T-helper 1 cell (primary cell): ENCODE measurements at places on chromosomes 5 and 9.

DNA sequence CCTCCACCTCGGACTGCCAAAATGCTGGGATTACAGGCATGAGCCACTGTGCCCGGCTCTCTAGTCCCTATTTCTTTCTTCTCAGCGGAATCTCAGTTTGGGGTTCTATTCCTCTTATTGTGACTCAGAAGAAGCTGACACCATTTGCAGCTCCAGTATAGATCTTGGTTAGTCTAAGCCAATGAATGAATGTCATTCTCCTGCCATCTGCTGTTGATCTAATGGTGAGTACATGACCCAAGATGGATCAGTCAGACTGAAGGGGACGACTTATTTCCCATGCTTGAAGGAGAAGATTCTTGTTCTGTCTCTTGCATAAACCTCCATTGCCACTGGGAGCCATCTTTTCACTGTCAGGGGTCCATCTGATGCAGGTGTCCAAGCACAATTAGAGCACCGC, 76.0 kb upstream of the KLF9 start:
- no peak for DNase-seq

DNA sequence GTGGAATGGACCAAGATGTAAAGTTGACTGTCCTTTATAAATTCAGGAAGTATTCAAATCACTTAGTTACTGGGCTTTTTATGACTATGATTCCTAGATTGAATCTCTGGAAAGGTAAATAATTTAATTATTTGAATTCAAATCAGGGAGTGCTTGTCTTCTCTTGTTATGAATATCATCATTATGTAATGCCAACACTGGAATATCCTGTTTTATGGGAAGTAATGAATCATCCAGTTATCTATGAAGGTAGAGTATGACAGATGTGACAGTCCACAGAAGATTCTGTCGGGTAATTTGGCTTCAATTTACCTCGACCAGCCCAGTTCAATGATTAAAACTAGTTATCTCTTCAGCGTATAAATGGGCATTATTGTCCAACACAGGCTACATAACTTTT, 141.0 kb upstream of the NUDT12 start:
- DNase-seq = no peak

- no peak for DNase-seq
Measured at GRCh38 chr5:115132465-115132864, 37.2 kb downstream of the TRIM36 start.

- DNase-seq = no peak
Measured at GRCh38 chr9:96720435-96720834, 57.5 kb downstream of the ZNF510 start.

DNA sequence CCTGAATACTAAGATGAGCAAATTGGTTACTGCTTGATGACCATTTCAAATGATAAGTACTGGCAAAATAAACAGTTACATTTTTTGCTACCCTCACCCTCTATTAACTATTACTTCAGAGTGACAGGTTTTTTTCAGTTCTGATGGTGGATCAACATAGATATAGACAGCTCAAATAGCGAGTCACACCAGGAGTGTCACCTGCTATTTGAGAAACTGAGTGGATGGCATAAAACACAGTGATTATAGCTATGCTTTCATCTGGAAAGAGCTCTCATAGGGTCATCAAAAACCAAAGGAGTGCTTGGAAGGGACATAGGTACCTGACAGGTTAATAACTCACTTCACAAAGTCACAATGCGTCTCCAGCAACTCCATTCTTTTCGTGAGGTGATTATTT, 244.5 kb upstream of the C9orf72 start:
- DNase-seq = no peak

DNA sequence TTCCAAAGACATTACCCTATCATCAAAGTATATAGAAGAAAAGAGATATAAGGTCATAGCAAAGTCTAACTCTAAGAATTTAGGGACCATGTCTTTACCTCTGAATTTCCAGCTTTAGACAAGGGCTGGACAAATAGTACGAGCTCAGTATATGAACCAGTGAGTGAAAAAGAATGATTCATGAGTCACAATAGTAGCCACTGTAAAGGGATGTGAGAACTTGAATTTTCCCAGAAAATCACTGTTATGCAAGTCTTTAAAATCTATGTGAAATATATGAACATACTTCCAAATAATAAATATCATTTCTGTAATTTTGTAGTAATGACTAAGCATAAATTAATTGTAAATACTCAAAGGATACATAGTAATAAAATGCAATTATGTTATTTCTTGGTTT, 305.9 kb upstream of the PRR16 start:
- no peak for DNase-seq

DNA sequence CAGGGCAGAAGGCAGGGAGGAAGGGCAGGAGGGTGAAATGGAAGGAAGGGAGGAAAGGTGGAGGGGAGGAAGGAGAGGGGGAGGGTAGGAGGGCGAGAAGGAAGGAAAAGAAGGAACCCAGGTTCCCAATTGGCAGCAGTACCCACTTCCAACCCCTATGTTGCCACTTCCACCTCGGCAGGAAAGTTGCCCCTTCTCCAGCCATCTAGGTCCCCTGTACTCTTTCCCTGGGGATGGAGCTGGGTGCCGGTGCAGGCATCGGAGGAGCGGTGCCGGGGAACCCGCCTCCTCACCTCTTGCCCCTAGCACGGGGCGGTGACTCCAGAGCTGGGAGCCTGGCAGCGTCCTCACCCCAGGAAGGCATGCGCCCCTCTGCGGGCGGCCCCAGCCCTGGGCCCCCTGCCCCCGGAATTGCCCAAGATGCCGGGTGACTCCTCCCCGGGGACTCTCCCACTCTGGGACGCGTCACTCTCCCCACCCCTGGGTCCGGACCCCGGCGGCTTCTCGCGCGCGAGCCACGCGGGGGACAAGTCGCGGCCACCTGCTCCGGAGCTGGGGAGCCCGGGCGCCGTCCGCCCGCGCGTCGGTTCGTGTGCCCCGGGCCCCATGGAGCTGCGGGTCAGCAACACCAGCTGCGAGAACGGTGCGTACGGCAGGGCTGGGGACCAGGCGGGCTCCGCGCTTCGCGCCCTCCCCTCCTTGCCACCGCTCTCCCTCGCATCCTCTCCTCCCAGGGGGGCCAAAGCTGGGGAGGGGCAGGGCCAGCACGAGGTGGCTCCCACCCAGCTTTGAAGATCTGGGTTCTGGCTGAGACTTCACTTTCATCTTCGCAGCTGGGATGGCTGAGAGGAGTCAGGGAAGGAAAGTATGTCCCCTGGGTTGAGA, at the start of gene NIPAL4:
NIPAL4 (plus strand) TSS at position 499 of the 885 bp plus-strand sequence; CDS start at position 607, 108 bp downstream.
- DNase-seq = peak; percentile 5

GRCh38 chr5:3931976-3932375, 336.3 kb downstream of the IRX1 start:
- no peak for DNase-seq

- no peak for DNase-seq
Measured at GRCh38 chr5:133384903-133385302, 227.4 kb downstream of the FSTL4 start.

DNA sequence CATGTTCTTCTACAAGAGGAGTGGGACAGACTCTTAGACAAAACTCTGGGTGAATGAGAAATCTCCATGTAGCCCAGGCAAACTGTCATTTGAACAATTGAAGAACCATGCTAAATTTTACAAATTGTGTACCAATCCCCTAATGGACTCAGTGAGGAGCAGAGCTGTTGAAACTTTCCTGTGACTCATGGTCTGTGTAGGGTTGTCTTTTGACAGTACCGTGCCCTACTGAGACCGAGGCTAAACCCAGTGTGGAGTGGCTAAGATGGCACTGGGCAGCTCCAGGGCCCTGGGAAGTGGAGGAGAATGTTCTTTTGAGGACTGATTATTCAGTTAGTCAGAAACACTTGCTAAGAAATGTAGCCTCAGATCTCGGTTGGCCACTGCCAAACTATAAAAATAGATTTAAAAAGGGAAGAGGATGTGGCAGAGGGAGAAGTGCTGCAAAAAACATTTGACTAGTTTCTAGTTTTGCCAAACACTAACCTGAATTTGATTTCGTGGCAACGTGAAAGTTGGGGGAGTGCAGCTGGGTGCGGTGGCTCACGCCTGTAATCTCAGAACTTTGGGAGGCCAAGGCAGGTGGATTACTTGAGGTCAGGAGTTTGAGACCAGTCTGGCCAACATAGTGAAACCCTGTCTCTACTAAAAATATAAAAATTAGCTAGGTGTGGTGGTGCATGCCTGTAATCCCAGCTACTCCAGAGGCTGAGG, 24.7 kb downstream of the POU4F3 start:
- no peak for DNase-seq

DNA sequence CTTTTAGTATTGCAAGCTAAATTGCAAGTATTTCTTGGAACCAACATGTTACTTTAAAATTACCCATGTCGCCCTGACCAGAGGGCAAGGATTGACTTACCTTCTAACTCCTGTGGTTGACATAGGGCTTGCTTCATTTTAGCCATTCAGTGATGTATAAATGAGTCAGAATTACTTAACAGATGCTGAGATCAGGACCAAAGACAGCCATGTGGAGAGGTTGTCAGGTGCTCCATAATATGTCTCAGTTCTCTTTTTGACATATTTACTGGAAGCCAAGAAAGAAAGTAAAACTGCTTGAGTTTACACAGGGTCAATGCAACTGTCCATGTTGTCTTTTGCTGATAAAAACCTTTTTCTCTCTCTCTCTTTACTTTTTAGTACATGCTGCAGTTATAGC, 33.2 kb downstream of the F2RL2 start:
- DNase-seq = no peak

- DNase-seq = peak; percentile 5
Measured at GRCh38 chr5:128905568-128906110, 59.6 kb upstream of the SLC27A6 start.

DNA sequence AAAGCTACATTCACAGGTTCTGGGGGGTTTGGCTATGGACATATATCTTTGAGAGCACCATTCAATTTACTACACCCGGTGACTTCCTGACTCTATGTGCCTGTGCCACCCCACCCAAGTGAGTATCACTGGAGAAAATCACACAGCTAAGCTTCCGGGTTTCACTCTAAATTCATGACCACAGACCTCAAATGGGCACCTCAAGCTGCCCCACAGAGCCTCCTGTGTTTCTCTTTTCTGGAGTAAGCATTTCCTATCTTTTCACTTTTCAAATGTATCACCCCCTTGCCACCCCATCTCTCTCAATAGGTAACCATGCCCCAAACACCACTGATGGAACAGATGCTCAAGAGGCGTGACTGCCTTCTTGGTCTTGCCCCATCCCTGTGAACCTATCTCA, 49.2 kb upstream of the NEK6 start:
- DNase-seq = no peak

DNA sequence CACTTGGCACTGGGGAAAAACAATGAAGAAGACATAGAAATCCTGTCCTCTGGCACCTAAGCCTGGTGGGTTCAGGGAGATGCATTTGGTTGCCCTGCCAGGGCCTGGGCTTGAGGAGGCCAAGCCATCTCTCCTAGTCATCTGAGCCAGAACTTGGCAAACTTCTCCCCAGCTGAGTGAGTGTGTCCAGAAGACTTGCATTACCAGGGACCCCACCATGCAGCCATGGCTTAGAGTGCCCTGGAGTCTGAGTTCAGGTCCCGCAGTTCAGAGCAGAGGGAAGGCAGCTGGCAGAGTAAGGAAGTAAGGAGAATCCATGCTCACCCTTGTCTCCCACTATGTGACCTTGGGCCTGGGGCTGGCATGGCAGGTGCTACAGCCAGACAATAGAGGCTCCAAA, 37.4 kb upstream of the FCN1 start:
- DNase-seq = no peak

GRCh38 chr5:33261305-33261704, 179.5 kb upstream of the TARS1 start:
- no peak for DNase-seq

DNA sequence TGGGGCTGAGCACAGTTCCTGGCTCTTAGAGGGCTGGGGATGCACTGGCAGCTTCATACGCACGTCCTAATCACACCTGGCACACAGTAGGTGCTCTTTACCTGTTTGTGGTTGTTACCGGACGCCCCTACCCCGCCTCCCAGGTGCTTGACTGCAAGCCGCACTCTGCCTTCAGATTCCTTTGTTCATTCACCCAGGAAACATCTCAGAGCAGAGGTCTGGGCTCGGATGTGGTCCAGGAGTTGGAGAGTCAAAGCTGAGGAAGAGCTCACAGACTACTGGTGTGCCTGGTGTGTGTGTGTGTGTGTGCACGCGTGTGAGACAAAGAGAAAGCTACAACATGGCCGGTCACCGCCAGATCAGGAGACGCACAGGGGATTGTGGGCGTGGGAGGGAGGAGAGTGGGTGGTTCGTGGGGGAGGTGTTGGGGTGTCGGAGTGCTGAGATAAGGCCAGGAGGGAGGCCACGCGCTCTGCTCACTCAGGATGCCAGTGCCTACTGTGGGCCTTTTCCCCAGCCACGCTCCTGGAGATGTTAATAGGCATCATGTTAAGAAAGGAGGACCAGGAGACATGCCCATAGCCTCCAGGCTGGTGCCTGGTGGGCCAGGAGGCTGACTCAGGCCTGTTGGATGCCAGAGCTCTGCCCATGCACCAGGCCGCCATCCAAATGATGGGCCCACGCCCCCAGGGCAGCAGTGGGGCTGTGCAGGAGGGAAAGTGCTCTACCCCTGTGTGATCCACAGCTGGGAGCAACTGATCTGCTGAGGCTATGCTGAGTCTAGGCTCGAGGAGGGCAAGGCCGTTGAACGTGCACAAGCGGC, 39.9 kb downstream of the CRB2 start:
- DNase-seq = no peak

GRCh38 chr5:120818128-120818527, 354.0 kb downstream of the PRR16 start:
- DNase-seq = no peak

DNA sequence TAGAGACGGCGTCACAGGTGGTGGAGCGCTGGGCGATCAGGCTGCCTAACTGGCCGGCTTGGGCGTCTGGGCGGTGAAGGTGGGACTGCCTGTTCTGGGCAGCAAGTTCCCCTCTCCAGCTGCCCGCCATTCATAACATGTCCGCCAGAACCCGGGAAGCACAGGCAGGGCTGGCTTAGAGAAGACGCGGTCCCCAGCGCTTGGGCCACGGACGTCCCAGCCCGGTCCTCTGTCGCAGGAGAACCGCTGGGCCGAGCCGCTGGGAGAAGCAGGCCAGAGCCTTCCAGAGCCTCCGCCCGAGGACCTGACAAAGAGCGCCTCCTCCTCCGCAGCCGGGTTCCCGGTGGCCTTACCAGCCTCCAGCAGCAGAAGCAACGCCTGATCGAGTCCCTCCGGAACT, 15.2 kb upstream of the HAND1 start:
- DNase-seq = no peak

DNA sequence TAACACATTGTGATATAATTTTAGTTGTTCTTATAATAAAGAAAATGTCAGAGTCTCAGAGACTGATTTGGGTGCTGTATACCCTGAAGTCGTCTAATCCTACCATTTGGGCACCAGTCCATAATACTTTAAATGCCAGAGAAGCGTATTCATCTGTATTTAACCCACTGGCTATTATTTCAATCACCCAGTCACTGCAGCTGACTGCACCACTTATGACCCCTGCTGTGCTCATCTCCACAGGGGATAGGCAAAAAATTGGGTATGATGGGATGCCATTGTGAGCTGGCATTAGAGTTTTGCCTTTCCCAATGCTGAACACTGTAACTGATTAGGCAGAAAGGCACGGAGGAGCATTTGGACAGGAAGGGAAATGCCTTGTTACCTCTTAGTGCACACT, 599.7 kb downstream of the CAAP1 start:
- no peak for DNase-seq

GRCh38 chr9:79776581-79776980, 204.8 kb downstream of the TLE4 start:
- DNase-seq = no peak

- DNase-seq = no peak
Measured at GRCh38 chr9:91180930-91181268, 180.8 kb downstream of the AUH start.

GRCh38 chr5:129902816-129903215, 1.4 kb upstream of the CHSY3 start:
- DNase-seq = no peak

- DNase-seq = no peak
Measured at GRCh38 chr5:111194925-111195324, 29.3 kb upstream of the CAMK4 start.
